ENCODE measurements at places on chromosomes 2 and 18.

DNA sequence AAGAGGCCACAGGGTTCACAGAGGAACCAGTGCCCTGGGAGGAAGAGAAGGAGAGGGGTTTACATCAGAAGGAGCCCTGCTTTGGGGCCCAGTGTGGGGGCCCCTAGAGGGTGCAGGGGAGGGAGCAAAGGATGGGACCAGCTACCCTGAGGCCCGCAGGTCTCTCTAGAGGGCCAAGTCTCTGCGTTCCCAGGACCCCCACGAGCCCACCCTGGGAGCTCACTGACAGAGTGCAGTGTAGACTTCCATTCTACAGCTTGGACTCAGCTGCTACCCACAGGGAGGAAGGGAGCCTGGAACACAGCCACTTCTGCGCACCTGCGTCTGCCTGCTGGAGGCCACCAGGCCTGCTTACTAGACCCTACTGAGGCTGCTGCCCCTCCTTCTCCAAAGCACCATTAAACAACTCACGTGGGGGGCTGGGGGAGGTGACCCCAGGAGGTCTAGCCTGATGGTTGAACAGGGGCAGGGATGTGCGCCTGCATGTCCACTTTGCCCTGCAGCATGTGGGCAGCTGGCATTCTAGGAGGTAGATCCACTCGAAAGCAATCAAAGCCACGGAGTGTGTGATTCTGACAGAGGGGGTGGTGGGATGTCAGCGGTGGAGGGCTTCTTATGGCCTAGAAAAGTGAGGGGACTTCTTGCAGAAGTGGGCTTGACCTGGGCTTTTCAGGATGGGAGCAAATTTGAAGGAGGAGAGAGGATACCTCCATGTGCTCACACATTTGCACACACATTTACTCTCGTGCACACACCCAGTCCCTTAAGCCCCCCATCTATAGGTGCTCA is 90.2 kb downstream of the ZFP36L2 start:
- DNase-seq = no peak

DNA sequence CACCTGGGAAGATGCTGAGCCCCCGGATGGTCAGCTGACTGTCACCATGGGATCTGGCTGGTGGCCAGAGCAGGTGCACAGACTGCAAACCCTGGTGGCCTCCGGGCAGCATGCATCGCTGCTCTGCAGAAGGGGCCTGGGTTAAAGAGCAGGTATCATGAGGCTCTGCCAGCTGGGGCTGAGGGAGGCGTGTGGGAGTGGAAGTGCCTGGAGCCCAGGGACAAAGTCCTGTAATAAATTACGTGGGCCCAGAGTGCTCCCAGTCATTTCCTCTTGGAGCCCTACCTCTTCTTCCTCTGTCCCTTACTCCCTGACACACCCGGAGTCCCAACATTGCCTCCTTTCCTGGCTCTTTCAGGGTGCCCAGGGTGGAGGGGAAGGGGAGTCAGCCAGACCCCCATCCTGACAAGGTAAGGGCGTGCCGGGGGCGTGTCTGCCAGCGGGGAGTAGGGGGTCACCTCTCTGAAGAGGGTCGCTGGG is at the start of gene MYO7B:
MYO7B (plus strand) TSS at position 262 of the 480 bp plus-strand sequence. CDS start 24,040 bp downstream, outside the sequence.
- DNase-seq = no peak

DNA sequence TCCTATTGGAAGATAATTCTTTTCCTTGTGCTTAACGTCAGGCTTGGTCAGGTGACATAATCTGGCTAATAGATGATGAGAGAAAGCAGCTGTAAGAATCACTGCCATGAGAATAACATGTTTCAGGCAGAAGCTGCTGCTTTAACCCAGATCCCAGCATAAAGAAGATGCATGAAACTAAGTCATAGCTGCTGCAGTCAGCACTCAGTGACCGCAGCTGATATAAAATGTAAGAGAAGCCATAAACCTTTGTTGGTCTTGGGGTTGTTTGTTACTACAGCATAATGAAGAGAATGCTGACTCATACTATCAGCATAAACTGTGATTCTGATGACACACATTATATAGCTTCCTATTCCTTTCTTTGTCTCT is 274.3 kb upstream of the TRIB2 start:
- no peak for DNase-seq

GRCh38 chr2:217279556-217279955 is 419.7 kb upstream of the TNP1 start:
- DNase-seq = no peak

DNA sequence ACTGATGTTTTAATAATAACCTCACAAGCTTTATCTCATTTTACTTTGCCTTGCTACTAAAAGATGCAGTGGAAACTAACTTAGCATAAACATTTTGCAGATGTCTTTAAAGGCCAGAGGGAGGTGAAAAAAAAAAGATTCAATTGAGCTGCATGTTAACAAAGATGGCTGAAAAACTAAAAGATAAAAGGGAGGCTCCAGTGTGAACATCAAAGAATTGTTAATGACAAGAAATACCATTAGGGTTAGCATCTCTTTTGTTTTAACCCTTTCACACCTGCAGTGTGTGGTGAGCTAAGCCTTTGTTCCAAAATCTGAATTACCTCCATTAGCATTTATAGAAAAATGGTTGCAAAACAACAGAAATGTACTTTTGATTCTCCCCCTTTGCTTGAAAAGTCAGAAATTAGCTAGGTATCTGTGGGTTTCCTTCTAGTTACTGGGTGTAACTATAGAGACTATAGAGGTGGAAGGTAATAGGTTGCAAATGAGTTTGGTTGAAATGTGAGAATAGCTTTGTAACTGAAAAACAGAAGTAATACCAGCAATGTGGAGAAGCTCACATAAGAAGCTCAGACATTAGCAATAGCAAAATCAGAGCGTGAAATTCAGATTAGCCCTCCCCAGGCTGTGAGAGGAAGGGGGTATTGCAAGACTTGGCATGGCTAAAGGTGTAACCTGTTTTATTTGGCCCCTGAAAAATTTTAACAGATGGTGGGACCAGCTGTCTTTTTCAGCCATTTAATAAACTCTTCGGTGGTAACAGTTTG is 34.8 kb upstream of the SP5 start:
- DNase-seq = no peak

GRCh38 chr2:164706522-164706921 is 85.2 kb upstream of the GRB14 start:
- no peak for DNase-seq

DNA sequence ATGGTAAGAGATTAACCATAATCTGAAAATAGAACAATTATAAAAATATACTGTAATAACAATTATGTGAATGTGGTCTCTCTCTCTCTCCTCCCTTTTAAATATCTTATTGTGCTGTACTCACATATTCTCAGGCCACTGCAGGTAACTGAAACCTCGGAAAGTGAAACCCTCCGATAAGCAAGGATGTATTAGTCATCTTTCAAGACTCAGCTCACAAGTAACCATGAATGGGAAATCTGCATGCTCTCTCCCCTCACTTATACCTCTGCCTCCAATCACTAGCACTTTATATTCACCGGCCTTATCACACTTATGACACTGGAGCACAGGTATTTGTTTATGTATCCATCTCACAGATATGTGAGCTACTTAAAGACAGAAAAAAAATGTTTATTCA is 139.7 kb downstream of the LRP2 start:
- no peak for DNase-seq

DNA sequence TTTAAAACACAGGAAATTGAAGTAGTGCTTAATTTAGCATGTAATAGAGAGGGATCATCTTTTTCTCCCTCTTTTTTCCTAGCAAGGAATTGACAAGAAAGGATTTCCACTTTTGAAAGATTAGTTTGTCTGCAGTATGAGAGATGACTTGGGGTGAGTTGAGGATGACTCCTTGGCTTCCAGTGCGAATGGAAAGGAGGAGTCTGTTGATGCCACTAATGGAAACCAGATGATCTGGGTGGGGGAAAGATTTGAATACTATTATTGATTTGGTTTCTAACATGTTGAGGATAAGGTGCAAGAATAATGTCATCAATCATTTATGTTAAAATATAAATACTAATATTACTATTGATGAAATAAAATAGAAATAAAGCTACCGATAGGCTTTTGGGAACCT is 205.4 kb downstream of the PPP1R1C start:
- no peak for DNase-seq

DNA sequence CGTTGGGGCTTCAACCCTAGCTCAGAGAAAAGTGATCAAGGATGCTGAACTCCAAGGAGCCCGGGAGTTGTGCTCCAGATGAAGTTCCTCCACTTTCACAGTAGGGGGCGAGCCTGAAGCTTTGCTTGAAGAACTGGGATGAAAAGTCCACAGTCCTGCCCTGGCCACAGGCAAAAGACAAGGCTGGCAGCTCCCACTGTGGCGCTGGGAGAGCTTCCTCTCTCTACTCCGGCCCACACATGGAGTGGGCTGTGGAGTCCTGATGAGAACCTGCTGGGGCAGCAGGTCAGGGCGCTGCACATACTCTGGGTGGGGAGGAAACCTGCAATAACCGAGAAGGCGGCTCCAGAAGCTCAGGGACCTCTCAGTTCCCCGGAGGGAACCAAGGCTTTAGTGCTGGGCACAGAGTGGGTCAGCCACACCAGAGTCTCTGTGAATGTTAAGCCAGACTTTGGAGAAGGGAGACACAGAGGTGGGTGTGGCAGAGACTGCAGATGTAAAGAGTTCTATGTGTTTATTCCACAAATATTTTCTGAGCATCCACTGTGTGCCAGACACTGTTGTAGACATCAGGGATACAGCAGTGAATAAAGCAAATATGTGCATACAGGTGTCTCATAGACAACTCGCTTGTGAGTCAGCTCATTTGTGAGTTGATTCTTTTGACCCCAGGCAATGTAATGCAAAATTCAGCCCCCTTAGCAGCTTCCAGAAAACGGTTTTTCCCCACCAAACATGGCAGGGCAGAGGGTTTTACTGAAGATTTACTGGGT is 48.0 kb upstream of the MRPL33 start:
- no peak for DNase-seq

GRCh38 chr2:46260305-46260704 is 36.9 kb upstream of the EPAS1 start:
- no peak for DNase-seq

DNA sequence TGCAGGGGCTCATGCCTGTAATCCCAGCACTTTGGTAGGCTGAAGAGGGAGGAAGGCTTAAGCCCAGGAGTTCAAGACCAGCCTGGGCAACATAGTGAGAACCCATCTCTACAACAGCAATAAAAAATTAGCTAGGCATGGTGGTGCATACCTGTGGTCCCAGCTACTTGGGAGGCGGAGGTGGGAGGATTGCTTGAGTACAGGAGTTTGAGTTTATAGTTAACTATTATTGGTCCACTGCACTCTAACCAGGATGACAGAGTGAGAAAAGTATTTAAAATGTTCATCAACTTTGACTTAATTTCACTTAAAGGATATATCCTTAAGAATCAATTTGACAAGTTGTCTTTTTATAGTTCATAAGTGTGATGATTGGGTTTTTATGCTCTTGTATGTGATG is 14.3 kb upstream of the GPD2 start:
- no peak for DNase-seq

- DNase-seq = no peak
Measured at GRCh38 chr18:55925772-55926171, 337.8 kb upstream of the TCF4 start.

DNA sequence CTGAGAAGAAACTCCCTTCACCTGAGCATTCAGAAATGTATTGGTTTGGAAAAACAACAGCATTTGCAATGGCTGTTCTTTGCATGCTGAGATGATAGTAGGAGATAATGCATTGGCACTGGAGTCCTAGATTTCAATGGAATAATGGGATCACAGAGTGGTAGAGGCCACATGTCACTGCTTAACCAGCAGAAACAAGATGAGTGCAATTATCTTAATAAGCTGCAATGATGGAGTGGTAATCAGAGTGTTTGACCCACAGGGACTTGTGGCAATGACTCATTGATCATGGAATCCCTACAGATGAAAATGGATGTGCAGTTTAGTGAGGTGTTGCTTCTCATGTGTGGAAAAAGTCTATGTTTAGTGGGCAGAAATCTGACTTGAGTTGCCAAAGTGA is 218.8 kb upstream of the ZEB2 start:
- no peak for DNase-seq

DNA sequence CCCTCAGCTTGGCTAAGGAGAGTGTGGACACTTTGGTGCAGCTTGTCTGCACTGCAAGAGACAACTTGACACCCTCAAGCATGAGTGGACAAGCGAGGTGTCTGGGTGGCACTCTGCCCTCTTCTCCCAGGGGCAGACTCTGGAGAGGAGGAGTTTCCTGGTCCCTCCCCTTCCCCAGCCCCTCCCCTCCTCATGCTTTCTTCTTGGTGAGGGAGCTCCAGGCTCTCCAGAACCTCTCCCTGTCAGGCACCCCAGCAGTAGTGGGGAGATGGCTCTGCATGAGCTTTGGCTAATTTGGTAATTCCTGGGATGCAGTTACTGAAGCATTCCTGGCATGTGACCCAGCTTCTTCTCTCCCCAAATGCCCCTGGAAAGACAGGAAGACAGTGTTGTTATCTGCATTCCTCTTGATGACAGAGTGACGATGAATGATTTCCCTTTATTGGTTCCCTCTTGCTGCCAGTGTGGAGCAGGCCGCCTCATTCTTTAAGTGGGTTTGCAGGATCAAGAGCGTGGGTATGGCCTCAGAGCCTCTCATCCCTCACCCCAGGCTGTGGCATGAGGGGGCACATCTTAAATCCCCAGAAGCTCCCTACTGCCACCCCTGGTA is 89.2 kb downstream of the STPG4 start:
- no peak for DNase-seq

DNA sequence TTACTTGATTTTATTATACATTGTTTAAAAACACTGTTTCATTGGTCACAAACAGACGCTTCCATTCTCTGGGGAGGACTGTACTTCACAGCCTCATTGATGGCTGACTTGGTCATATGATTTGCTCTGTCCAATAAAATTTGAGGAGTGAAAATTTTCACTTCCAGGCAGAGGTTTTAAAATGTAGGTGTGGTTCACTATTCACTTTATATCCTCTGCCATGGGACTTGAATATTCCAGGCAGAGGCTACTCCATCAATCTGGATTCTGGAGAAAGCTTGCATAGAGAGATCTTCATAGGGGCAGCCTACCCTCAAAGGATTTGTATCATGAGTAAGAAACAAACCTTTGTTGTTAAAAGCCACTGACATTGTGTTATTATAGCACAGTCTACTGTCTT is 56.7 kb downstream of the LDAH start:
- DNase-seq = no peak

GRCh38 chr2:233976087-233976486 is 58.9 kb downstream of the TRPM8 start:
- DNase-seq = no peak

GRCh38 chr2:228698963-228699362 is 517.5 kb upstream of the SPHKAP start:
- DNase-seq = no peak

Measured in activated CD8-positive, alpha-beta memory T cell treated with anti-CD3 and anti-CD28 coated beads for 48 hours (primary cell).